ENCODE measurements at places on chromosomes 2 and 18. TPM values are rescaled to one million over a fixed set of nuclear protein-coding genes. Genes with fewer than 3 reads are reported as not detected.
A peak's percentile ranks its signal among the peaks of the same experiment; 100 is the strongest.

The RNF125 gene
- 4.5 TPM for total RNA-seq

The SNORC gene
- total RNA-seq: 0.13 TPM

The DNAH6 gene
- total RNA-seq: under 0.01 TPM

The ANKRD12 gene
- 14.0 TPM for total RNA-seq

The FAM237A gene
- not detected for total RNA-seq

The GKN1 gene
- not detected for total RNA-seq

GRCh38 chr2:135775420-135775819, 33.8 kb downstream of the UBXN4 start:
- no peak for DNase-seq

DNA sequence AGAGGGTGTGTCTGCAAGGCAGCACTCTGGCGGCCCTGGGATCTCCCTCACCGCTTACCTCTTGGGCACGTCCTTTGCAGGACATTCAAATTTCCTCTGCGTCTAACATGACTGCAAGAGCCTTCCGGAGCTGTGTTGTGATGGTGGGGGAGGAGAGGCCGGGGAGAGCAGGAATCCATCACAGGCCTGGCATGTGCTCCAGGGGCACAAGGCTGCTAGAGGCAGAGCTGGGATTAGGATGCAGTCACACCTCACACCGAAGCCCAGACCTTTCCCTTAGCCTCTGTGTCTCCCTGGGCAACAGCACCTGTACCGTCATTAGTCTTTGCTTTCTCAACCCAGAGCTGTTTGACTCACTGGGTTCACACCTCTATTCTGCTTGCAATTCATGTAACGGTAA, 111.3 kb downstream of the CMPK2 start:
- DNase-seq: no peak

DNA sequence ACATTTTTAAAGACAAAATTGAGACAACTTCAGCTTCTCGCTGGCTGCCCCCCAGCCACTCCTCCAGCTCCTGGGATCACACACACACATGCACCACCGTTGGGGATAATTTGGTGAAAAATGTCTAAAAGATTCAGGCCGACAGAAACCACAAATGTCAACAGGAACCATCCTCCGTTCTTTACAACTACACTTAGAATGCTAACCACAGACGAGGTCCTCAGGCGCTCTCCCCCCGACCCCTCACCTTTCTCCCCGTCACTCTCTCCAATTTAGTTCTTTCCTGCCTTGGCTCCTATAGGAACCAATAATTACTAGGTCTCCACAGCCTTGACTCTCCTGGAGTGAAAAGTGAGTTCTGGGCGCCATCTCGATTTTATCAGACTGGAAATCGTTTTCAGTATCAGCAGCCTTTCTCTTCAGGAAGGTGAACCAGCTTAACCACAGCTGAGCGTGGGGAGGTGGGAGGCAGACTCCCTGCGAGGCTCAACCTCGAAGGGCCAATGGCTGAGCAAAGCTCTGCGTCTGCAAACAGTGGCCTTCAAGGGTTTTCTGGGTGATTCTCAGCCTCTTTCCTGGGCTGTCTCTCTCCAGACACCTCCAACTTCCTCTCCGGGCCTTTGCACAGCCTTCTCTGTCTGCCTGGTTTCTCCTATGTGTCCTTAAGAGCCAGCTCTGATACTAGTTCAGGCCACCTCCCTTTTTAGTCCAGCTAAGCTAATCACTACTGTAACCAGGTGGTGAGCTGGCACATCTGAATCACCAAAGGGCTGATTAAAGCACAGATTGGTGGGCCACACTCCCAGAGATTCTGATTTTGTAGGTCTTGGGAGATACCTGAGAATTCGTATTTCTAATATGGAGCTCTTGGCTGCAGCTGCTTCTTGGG, 115.7 kb upstream of the COPS8 start:
- DNase-seq: no peak

DNA sequence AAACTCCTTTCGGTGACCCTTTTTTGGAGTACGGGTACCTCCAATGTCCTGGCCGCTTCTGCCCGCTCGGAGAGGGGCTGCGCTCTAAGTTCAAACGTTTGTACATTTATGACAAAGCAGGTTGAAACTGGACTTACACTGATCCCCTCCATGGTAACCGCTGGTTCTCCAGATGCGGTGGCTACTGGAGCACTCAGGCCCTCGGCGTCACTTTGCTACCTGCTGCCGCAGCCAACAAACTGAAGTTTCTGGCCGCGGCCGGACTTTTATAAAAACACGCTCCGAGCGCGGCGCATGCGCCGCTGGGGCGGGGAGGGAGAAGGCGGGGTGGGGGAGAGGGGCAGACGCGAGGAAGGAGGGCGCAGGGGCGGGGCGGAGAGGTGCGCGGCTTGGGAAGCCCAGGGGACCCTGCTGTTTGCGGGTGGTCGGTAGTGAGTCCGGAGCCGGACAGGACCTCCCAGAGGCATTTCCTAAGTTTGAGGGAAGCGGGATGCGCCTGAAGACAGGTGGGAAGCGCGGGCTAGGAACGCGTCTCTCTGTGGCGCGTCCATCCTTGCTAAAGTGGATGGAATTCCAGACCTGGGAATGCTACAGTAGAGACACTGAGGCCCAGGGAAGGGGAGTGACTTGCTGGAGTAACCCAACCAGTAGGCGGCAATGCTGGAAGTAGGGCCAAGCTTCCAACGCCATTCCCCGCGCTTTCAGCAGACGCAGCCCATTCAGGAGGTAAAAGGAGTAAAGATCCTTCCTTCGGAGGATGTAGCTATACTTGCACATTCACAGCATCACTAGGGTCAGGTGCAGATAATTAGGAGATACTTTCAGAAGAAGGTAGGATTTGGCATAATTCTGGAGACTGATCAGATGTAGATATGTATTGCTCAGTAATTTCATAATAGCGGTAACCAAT, at the start of gene CXCR4:
CXCR4 (minus strand) TSS at position 241 of the 910 bp plus-strand sequence; CDS start at position 152, 89 bp downstream.
- DNase-seq: peak; percentile 69

GRCh38 chr18:78601923-78602322, 377.7 kb upstream of the SALL3 start:
- no peak for DNase-seq

GRCh38 chr2:73896362-73897239, 3.8 kb downstream of the ACTG2 start:
- no peak for DNase-seq

DNA sequence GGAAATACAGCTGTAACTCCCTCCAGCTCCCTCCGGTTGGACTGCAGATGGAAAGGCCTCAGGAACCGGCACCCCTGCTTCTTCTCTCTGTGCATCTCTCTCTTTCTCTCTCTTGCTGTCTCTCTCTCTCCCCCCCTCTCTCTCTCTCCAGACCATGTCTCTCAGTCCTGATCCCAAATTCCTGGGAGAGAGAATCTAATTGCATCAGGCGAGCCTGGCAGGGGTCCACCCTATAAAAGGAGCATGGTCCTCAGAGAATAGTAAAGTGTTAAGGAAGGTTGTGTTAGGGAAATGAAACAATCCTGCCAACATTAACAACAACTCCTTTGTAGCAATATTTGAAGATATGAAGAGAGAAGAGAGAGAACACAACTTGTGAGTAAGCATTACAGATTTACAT, 36.7 kb downstream of the VIT start:
- DNase-seq: no peak
